Smooth muscle cell of the pulmonary artery (primary cell): ENCODE measurements at places on chromosomes 5 and 9. TPM values are rescaled to one million over a fixed set of nuclear protein-coding genes. Genes with fewer than 3 reads are reported as not detected.

OSMR gene
- 165 and 241 TPM in 2 replicates for total RNA-seq

KLF9 gene
- 29.6 and 53.2 TPM in 2 replicates for total RNA-seq

FUBP3 gene
- total RNA-seq = 40.1 and 46.2 TPM in 2 replicates

ENHO gene
- total RNA-seq = 0.13 TPM in 1 of 2 replicates, not detected in the other

SPINK7 gene
- not detected in 2 replicates for total RNA-seq

CDKN2B-AS1 gene
- 1.3 and 1.8 TPM in 2 replicates for total RNA-seq

EDIL3 gene
- 324 and 430 TPM in 2 replicates for total RNA-seq

PCDHB6 gene
- total RNA-seq = 0.20 and 0.36 TPM in 2 replicates

CCL28 gene
- 13.4 and 20.9 TPM in 2 replicates for total RNA-seq

TAF11L6 gene
- not detected in 2 replicates for total RNA-seq
